Effector memory CD4-positive, alpha-beta T cell (primary cell): ENCODE measurements at places on chromosomes 4 and X.

GRCh38 chrX:120120223-120120622, 4.5 kb upstream of the RHOXF1 start:
- H3K36me3 ChIP-seq, result no peaks in the 10 kb centered on the region
- H3K4me3 ChIP-seq, result no peak overlapping the region
- H3K27ac ChIP-seq, result no peak overlapping the region

DNA sequence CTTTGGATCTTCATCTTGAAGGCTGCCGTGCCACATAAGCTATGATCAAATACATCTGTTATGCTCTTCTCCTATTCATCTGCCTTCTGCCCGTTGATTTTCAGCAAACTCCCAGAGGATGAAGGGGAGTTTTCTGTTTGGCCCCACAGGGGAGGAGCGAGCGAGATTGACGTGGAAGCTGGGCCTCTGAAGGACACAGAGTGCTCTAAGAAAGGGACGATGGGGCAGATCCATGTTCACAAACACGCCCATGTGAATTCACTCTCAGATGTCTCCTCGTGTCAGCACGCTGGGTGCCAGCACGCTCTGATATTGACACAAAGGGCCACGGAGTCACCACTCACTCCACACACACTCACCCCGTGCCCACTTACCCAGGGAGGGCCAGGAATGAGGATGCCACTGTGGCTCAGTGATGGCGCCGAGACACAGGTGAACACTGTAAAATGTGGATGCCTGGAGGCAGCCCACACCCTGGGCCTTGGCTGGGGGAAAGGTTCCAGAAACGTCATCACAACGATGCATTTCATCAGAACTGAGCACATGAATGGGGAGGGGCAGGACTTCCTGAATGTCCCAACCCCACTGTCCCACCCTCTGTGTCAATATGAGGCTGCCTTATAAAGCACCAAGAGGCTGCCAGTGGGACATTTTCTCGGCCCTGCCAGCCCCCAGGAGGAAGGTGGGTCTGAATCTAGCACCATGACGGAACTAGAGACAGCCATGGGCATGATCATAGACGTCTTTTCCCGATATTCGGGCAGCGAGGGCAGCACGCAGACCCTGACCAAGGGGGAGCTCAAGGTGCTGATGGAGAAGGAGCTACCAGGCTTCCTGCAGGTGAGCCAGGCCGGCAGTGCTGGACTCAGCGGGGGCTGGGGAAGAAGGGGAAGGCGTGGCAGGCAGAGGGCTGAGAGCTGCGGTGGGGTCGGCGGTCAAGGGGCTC, at the start of gene S100P:
Gene S100P, plus strand, starts transcription at position 648 of the 946 bp plus-strand sequence. Its CDS starts 55 bp downstream, at position 703.
- DNase-seq, result no peak
- H3K27me3 ChIP-seq, result no peaks in the 10 kb centered on the region
- H3K27ac ChIP-seq, result peak within 1 kb of the TSS; percentile 76
- H3K4me3 ChIP-seq, result peak within 1 kb of the TSS; percentile 12
- no peaks in the 10 kb centered on the region for H3K36me3 ChIP-seq

DNA sequence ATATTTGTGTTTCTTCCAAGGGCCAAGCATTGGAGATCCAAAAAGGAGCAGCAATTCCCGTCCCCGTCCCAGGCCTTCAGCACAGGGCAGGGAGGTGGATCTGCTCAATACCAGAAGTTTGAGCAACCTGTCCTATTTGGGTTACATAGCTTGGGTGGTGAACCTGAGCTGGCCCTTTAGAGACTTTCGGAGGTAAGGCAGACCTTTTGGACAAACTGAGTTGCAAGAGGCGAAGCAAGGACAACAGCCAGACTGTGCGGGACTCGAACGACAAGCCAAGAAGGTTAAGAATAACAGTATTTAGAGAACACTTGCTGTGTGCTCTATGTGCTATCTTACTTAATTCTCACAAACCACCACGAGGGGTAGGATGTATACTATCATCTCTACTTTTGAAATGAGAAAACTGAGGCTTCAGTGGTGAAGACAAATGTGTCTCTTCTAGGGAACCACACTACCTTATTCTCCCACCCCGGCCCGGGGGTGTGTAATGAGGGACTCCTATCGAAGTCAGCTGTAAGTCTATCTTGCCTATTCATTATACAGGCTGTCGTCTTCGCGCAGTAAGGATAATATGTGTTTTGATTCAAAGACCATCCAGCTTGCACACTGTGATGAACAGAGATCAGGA, 1.3 kb downstream of the NOP14 start:
- peak overlapping the region; percentile 83 for H3K27ac ChIP-seq
- peak overlapping the region; percentile 78 for H3K4me3 ChIP-seq
- peaks cover 16% of the 10 kb centered on the region for H3K36me3 ChIP-seq
- H3K27me3 ChIP-seq, result no peaks in the 10 kb centered on the region
- DNase-seq, result no peak

DNA sequence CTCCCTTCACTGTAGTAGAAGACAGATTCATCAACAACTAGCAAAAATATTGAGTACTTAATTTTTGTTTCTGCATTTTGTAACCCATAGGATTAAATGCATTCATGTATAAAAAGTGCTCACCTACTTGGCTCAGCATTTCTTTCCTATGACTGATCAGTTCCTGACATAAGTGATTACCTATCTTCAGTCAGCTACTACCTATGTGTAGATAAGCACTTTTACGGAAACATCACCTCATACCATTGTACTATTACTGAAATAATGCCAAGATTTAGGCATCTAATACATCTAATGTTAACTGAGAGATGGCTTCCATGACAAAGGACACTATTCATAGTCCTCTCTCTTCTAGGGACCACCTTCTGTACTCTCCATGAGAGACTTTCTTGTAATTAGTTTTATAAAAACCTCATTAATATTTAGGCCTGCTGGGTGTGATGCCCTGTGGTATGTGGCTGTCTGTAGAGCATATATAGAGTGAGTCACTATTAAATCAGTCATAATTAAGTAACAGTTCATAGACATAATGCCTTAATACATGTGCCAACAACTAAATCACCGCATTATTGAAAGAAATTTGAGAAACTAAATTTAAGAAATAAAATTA, 147.0 kb downstream of the PDGFC start:
- no peaks in the 10 kb centered on the region for H3K4me1 ChIP-seq
- no peak overlapping the region for H3K4me3 ChIP-seq
- no peaks in the 10 kb centered on the region for H3K36me3 ChIP-seq
- H3K27ac ChIP-seq, result no peak overlapping the region

- no peak overlapping the region for H3K4me3 ChIP-seq
- no peaks in the 10 kb centered on the region for H3K36me3 ChIP-seq
- no peak overlapping the region for H3K27ac ChIP-seq
- no peak for DNase-seq
Measured at GRCh38 chr4:182859730-182860129, 57.5 kb downstream of the DCTD start.

DNA sequence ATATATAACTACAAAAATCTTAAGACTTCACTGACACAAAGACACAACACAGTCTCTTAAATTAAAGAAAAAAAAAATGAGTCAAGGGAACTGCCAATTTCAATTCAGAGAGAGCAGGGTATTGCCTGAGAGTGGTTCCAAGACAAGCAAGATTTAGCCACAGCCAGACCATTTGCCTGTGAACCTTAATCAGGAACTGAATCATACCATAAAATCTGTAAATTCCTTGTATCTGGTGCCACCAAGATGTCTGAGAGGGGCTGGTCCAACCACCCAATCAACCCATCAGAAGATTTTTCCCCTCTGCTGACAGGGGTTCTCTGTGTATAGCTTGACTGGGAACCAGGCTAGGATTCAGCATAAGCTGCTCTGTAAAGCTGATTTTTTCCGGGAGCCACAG, 159.2 kb downstream of the CPEB2 start:
- H3K27me3 ChIP-seq, result no peaks in the 10 kb centered on the region
- no peak for DNase-seq
- no peaks in the 10 kb centered on the region for H3K36me3 ChIP-seq
- no peak overlapping the region for H3K4me3 ChIP-seq

GRCh38 chr4:110550260-110550659, 72.6 kb downstream of the PITX2 start:
- H3K27ac ChIP-seq, result no peak overlapping the region
- no peaks in the 10 kb centered on the region for H3K27me3 ChIP-seq
- no peaks in the 10 kb centered on the region for H3K4me1 ChIP-seq
- no peak for DNase-seq

DNA sequence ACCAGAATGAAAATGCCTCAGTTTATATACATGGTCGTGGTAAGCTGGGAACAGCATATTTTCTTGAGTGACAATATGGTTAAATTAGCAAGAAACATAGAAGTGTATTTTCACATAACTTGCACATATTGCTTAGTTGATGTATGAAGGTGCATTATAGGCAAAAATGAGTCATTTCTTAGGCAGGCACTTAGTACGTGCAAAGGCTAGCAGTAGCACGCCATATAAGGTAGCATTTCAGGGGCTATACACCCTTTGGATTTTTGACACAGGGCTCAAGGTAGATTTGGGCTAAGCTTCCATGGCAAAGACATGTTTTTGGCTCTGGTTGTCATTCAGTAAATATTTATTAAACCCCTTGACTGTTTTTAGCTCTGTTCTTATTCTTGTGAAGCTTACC, 33.1 kb downstream of the PCDH7 start:
- no peaks in the 10 kb centered on the region for H3K36me3 ChIP-seq
- no peaks in the 10 kb centered on the region for H3K27me3 ChIP-seq
- H3K27ac ChIP-seq, result no peak overlapping the region
- H3K4me1 ChIP-seq, result no peaks in the 10 kb centered on the region
- H3K4me3 ChIP-seq, result no peak overlapping the region
- DNase-seq, result no peak

- H3K4me3 ChIP-seq, result no peak overlapping the region
- no peaks in the 10 kb centered on the region for H3K4me1 ChIP-seq
- no peak overlapping the region for H3K27ac ChIP-seq
- DNase-seq, result no peak
- no peaks in the 10 kb centered on the region for H3K27me3 ChIP-seq
- no peaks in the 10 kb centered on the region for H3K36me3 ChIP-seq
Measured at GRCh38 chr4:33427676-33428075, 2707.5 kb downstream of the PCDH7 start.

GRCh38 chrX:45747905-45748304, 547.2 kb upstream of the DIPK2B start:
- H3K27ac ChIP-seq, result no peak overlapping the region
- DNase-seq, result no peak
- H3K36me3 ChIP-seq, result no peaks in the 10 kb centered on the region
- H3K27me3 ChIP-seq, result no peaks in the 10 kb centered on the region
- H3K4me1 ChIP-seq, result peaks cover 2% of the 10 kb centered on the region
- H3K4me3 ChIP-seq, result no peak overlapping the region

DNA sequence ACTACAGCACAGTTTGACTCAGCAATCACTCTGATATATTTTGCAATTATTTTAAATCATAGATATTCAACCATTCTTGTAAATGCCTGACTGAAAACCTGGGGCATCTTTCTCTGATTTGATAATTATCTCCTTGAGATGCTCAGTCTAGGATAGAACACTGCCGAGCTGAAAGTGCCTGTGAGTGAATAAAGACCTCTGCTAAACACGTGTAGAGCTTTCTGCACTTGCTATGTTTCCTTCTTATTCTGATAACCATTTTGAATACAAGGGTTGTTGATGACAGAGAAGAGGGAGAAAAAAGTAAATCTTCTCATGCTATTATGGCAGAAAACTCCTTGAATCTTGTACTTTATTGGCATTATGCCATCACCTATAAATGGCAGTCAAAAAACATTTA, 1843.4 kb upstream of the IGFBP7 start:
- H3K4me3 ChIP-seq, result no peak overlapping the region
- H3K27me3 ChIP-seq, result no peaks in the 10 kb centered on the region
- no peak overlapping the region for H3K27ac ChIP-seq
- no peaks in the 10 kb centered on the region for H3K4me1 ChIP-seq
- H3K36me3 ChIP-seq, result no peaks in the 10 kb centered on the region

- H3K27ac ChIP-seq, result no peak overlapping the region
- no peaks in the 10 kb centered on the region for H3K27me3 ChIP-seq
- H3K36me3 ChIP-seq, result no peaks in the 10 kb centered on the region
- H3K4me1 ChIP-seq, result no peaks in the 10 kb centered on the region
- no peak overlapping the region for H3K4me3 ChIP-seq
Measured at GRCh38 chr4:164930647-164931046, 46.8 kb downstream of the TRIM61 start.

DNA sequence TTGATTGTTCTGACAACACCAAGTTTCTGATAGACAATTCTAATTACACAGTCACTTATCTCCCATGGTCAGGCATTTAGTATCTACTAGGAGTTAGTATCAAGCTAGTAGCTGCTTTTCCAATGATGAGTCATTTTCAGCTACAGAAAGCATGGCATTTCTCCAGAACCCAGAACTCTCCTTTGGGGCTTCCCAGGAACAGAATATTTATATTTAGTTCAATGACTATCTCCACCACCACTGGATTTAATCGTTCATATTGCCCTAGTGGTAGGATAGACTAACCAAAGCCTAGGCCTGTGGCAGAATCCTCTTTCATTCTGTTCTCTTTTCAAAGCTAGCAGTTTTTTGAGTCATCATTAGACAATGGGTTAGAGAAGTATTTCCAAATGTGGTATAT, 569.4 kb downstream of the GABRG1 start:
- DNase-seq, result no peak
- no peaks in the 10 kb centered on the region for H3K4me1 ChIP-seq
- H3K27ac ChIP-seq, result no peak overlapping the region
- H3K27me3 ChIP-seq, result no peaks in the 10 kb centered on the region
- no peaks in the 10 kb centered on the region for H3K36me3 ChIP-seq
- H3K4me3 ChIP-seq, result no peak overlapping the region

DNA sequence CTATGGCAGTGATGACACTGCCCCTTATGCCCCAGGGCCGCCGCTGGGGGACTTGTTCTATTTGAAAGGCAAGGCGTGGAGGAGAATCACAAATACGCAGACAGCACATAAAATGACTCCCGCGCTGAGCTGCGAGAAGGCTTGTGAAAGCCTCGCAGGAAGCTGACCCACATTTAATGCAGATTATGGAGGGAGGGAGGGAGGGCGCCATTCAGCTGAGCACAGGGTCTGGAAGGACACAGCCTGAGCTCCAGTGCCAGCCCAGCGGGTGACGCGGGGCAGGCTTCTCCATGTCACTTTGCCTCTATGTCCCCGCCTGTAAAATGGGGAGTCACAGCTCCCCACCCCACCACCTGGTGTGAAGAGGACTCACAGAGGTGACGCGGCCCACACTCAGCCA, 14.3 kb downstream of the ABLIM2 start:
- H3K36me3 ChIP-seq, result no peaks in the 10 kb centered on the region
- H3K4me1 ChIP-seq, result no peaks in the 10 kb centered on the region
- H3K27ac ChIP-seq, result no peak overlapping the region
- no peak for DNase-seq

GRCh38 chr4:147396105-147396504, 84.8 kb upstream of the EDNRA start:
- no peak overlapping the region for H3K27ac ChIP-seq
- no peak for DNase-seq
- H3K27me3 ChIP-seq, result no peaks in the 10 kb centered on the region
- no peaks in the 10 kb centered on the region for H3K36me3 ChIP-seq
- H3K4me1 ChIP-seq, result no peaks in the 10 kb centered on the region

- H3K4me1 ChIP-seq, result no peaks in the 10 kb centered on the region
- DNase-seq, result no peak
- no peak overlapping the region for H3K27ac ChIP-seq
- H3K27me3 ChIP-seq, result no peaks in the 10 kb centered on the region
- no peaks in the 10 kb centered on the region for H3K36me3 ChIP-seq
Measured at GRCh38 chr4:122689972-122690371, 42.5 kb upstream of the BBS12 start.
